ENCODE measurements at places on chromosomes 4 and X.
A peak's percentile ranks its signal among the peaks of the same experiment; 100 is the strongest.

- DNase-seq: no peak
Observed at GRCh38 chr4:186137196-186137794, 32.8 kb downstream of the FAM149A start.

DNA sequence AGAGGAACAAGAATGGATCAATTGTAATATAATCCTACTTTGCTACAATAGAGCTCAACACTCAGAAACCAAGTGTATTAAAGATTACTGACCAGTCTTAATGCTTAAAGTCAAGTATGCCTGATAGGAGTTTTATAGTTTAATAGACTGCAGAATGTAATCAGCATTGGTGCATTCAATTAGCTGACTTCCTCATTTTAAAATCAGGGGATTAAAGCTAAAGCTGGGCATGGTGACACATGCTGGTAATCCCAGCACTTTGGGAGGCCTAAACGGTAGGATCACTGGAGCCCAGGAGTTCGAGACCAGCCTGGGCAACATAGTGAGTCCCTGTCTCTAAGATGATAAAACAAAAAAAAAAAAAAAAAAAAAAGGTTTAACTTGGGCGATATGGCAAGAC is 10.8 kb downstream of the HNRNPDL start:
- DNase-seq: no peak

DNA sequence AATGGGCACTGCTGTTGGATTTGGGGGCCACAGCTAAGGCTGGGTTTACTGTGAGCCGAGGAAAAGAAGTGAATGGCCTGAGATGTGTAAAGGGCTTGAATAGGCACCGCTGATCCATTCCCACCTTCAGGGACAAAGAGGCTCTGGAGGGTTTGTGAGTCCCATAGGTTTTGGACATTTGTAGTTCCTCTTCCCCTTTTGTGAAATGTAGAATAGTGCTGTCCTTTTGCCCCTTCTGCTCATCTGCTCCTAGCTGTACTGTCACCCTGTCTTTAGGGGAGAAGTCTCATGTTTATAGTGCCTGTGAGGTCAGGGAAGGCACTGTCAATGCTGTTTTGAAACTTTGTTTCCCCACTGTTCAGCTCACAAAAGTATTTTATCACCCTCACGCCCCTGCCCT is 26.4 kb upstream of the CLCN4 start:
- no peak for DNase-seq

DNA sequence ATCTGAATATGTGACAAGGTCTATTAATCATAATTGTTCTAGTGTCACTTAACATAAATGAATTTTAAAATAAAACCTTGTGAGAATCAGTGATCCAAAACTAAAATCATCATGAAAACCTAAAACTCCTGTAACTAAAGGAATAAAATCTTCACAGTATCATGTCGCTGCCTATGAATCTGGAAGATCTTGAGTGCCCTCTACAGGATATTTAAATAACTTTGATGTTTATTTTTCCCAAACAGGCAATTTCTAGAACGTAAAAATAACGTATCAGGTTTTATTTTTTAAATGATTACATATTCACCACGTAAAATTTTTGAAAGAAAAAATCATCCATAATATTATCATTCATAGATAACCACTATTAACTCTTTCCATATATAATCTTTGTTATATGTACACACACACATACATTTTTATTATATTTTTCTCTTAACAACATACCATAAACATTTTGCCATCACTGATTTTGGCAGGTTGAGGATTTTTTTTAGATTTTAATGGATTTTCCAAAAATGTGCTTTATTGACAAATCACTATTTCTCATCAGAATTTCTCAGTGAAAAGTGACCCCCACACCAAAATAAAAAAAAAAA is 79.6 kb downstream of the COMMD8 start:
- no peak for DNase-seq

DNA sequence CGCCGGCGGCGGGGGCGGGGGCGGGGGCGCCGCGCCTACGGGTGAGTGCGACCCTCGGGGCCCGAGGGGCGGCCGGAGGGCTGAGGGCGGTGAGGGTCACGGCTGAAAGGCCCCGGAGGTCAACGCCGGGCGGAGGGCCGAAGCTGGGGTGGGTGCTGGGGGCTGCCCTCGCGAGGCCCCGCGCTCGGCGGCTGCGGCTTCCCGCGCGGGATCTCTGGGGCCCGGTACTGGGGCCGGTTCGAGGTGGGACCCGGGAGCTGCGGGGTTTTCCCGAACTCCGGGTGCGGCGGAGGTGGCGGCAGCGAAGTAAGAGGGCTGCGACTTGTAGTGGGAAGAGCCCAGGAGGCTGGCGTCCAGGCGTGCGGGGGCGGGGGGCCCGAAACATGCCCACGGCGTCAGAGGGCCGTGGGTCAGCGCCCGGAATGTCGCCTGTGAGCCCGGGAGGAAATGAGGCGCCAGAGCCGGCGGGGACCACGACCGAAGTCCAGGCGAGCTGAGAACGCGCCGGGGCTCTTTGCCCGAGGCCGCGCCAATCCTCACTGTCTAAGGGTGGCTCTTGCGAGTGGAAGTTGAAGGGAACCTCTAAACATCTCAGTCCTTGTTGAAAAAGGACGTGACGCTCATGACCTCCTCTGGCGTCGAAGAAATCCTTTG is 407 bp downstream of the IL13RA1 start:
- peak; percentile 1 for DNase-seq

DNA sequence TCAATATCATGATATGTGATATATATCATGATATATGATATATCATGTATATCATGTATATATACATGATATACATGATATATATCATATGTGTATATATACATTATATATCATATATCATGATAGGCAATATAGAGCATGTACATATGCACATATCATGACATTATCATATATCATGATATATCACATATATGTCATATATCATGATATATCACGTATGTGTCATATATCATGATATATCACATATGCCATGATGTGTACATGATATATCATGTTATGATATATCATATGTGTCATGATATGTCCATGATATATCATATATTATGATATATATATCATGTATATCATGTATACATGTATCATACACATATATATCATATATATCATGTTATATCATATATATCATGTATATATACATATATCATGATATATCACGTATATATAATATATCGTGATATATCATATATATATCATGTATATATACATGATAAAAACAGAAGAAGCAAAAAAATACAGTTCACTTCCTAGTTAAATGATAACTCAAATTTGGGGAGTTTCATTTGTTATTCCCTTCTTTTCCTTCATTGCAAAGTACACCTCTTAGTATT is 670.1 kb upstream of the EPHA5 start:
- DNase-seq: no peak

DNA sequence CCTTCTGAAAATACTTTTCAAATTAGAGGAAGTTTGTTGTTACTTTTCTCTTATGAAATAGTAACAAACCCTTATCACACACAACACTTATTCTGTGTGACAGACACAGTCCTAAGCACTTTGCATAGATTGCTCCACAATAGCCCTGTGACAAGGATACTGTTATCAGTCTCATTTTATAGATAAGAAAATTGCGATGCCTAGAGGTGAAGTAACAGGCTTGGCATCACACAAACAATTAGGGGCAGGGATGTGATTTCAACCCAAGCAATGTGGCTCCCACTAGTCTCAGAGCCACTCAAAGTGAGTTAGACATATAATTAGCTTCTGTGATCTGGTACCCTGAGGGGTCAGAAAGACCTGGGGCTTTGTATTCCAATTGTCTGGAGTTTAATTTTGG is 339.9 kb downstream of the FBXO8 start:
- DNase-seq: no peak

- no peak for DNase-seq
Observed at GRCh38 chrX:15973299-15973698, 118.7 kb upstream of the AP1S2 start.

DNA sequence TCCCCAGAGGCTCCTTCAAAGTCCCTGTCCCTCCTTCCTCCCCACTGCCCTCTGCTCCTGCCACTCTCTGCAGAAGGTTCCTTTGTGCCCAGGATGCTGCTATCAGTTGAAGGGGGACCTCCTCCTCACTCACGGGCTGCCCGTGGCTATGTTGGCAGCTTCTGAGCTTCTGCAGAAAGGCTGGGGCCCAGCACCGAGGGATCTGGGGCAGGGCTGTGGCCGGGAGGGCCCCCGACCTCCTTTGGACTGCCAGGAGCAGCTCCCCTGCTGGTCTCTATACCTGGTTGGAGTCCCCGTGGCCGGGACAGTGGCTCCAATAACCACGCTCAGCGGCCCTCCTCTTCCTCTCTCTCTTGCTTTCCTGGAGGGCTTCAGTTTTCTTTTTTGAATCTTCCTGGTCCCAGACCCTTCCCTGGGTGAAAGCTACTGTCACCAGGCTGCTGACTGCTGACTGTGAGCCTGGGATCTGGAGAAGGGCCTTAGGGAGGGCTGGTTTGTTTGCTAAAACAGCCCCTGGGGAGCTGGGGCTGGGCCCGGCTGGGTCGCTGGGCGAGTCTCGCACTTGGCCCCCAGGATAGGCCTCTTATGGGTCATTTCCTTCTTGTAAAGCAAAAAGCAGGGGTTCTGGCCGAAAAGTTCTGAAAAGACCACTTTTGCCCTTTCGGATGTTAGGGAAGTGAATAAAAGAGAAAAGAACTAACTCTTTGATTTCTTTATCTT is 46.9 kb downstream of the SORCS2 start:
- no peak for DNase-seq

GRCh38 chr4:28269426-28269825 is 1408.8 kb downstream of the STIM2 start:
- DNase-seq: no peak

GRCh38 chr4:4874254-4874653 is 14.8 kb downstream of the MSX1 start:
- DNase-seq: no peak

- no peak for DNase-seq
Observed at GRCh38 chrX:153455571-153455970, 9.7 kb upstream of the TREX2 start.

GRCh38 chr4:108854786-108855185 is 91.9 kb upstream of the ETNPPL start:
- DNase-seq: no peak

- DNase-seq: no peak
Observed at GRCh38 chr4:36549252-36549651, 267.8 kb downstream of the DTHD1 start.

DNA sequence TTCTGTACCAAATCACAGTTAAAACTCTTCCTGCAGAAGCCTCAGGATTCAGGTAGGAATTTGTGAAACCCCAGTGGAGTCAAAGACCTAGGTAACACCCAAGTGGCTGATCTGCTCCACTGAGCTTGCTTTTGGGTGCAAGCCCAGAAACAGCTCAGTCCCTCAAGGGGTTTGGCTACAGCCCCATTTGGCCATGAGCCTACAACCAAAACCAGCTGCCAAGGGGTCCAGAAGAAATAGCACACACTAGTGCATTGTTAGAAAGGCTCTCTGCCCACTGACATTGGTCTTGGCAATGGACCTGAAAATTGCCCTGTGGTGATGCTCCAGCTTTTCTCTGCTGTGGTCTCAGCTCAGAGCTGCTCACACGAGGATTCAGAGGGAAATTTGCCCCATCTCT is 577.4 kb upstream of the INTU start:
- no peak for DNase-seq

GRCh38 chrX:131854581-131854980 is 168.5 kb upstream of the STK26 start:
- DNase-seq: no peak

GRCh38 chr4:152503653-152504290 is 32.1 kb downstream of the FBXW7 start:
- DNase-seq: no peak

DNA sequence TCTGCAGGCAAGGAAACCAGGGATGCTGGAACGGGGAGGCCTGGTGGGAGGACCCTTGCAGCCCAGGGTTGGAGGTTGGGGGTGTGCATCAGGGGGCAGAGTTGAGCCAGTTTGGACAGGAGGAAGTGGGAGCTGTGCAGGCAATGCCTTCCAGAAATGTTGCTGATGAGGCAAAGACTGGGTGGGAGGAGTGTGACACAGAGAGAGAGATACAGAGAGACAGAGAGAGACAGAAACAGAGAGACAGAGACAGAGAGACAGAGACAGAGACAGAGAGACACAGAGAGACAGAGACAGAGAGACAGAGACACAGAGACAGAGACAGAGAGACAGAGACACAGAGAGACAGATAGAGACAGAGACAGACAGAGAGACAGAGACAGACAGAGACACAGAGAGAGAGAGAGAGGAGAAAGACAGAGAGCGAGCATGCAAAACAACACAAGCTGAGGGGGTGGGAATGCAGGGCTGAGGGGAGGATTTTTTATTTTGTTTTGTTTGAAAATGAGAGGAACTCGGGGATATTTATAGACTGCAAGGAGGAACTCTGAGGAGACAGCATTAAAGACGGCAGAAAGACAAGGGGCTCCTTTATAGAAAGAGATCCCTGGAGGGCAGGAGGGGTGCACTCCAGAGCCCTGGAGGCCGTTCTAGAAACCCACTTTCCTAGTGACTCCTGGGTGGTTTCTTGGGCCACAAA is 1.9 kb upstream of the HAUS3 start:
- DNase-seq: no peak

GRCh38 chr4:162865102-162865501 is 301.6 kb downstream of the NAF1 start:
- no peak for DNase-seq

- DNase-seq: no peak
Observed at GRCh38 chr4:14096396-14096965, 469.0 kb upstream of the BOD1L1 start.

- no peak for DNase-seq
Observed at GRCh38 chr4:82754513-82755165, 44.0 kb downstream of the SCD5 start.

DNA sequence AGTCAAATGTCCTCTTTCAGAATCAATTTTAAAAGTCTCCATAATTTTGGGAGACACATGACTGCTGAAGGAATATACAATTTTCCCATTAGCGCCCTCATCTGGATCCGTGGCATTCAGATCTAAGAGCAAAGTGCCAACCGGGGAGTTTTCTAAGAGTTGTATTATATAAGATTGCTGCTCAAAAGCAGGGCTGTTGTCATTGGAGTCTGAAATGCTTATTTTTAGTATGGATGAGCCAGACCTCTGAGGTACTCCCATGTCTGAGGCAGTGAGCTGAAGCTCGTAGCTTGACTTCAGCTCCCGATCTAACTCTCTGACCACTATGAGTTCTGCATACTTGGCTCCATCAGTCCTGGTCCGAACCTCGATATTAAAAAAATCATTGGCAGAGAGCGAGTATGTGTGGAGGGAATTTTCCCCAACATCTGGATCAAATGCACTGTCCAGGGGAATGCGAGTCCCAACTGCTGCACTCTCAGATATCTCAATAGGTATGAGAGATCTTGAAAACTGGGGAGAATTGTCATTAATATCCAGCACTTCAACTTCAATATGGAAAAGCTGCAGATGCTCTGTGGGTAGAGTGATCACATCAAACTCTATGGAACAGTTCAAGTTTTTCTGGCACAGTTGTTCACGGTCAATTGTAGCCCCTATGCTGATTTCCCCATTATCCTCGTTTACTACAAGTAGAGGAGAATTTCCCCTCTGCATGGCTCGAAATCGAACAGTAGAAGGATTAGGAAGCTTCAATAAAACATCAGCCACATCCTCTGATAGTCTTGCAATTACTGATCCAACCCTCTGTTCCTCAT is 917 bp downstream of the PCDH18 start:
- DNase-seq: no peak

Data from activated T-helper 9 cell treated with anti-CD3 and anti-CD28 coated beads, Interleukin-2, amount 50 U/mL, for 16 hours (primary cell).